Stimulated activated CD4-positive, alpha-beta T cell treated with anti-CD3 and anti-CD28 coated beads, Interleukin-12 subunit alpha, Interleukin-12 subunit beta, amount 100 ng/mL, for 24 hours (primary cell): ENCODE measurements at places on chromosomes 5 and 9.

DNA sequence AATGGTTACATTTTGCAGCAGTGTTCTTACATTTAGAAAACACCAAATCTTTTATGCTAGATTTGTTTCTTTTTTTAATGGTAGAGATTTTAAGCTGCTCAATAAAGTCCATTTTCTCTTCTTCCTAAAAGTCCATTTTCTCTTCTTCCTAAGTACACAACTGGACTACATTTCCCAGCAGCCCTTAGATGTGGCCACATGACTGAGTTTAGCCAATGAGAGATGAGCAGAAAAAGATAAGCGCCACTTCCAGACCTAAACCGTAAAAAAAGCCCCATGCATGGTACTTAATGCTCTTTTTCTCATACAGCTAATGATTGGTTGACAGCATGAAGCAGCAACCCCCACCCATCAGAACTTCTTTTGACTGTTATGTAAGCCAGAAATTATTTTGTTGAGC lies 206.7 kb downstream of the FAM114A2 start:
- DNase-seq: no peak

- no peak for DNase-seq
These were observed 172.2 kb upstream of the ANKRD55 start for GRCh38 chr5:56405116-56405908.

DNA sequence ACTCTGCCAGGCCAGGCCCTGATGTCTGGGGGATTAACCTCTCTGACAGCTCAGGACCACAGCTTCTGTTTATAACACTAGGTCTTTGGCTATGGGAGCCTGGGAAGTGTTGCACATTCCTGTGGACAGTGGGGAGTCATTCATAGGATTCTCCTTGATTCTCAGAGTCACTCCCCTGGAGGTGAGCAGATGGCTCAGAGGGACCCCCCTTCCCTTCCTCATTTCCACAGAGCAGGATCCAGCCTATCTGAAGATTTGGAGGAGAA lies 60.2 kb downstream of the NRG2 start:
- DNase-seq: no peak

- no peak for DNase-seq
These were observed 344.1 kb upstream of the RPS23 start for GRCh38 chr5:82622205-82622604.

DNA sequence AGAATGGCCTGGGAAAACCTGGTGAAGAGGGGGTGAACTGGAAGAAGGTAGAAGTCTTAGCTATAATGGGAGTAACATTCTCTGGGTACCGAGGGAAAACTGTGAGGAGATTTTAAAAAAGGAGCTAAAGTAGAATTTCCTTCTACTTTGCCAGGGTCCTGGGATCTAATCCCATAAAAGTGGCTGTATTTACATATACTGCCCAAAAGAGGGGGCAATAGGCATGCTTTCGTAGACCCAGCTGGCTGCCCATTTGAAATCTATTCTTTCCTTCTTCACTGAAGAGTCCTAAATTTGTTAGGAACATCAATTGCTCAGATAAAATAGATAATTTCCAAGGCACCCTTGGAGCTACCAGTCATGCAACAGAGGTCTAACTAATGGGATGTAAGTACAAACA lies 159.2 kb downstream of the CDC42SE2 start:
- DNase-seq: no peak

- no peak for DNase-seq
These were observed 100.4 kb upstream of the PAM start for GRCh38 chr5:102654559-102655349.

DNA sequence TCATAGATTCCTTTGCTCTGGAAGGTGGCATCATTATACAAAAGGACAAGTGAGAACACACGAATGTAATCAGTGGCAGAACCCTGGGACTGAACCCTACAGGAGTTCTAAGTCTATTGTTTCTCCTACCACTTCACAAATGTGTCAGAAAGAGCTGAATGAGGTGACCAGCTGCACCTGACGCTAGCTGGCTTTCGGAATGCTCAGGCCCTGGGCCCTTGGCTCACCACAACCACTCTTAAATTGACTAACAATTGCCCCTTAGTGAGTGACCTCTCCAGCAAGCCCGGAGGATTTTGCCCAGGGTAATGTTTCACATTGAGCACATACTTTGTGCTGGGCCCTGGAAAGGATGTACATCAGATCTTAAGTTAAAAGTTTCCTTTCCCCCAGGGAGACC lies 41.2 kb upstream of the ABCA1 start:
- DNase-seq: no peak

GRCh38 chr5:81068635-81069034 lies 108.5 kb downstream of the RASGRF2 start:
- no peak for DNase-seq

DNA sequence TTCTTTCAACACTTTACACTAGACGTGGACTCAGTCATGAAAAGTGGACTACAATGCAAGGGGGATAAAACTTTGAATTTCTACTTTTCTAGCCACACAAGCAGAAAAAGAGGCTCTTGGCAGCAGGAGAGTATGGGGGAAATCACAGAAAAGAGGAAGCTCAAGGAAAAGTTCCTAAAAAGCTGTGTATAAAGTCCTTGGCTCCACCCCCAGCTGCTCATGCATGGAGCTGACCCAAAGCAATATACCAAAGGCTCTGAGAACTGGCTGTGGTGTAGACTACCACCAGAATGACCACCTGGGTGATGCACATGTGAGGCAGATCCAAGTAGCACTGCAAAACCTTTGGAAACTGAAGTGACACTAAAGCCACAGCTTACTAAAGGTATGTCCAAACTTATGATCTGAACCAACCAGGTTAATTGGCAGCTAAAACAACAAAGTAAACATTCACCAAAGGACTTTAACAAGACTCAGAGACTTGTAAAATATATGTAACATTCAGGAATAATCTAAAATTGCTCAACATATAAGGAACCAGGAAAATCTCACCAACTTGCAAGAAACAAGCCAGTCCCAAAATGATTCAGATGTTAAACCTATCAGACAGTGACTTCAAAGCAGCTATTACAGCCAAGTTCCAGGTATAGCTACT lies 55.5 kb upstream of the RASGRF2 start:
- DNase-seq: no peak

GRCh38 chr9:109967651-109968642 lies 187.9 kb downstream of the PALM2AKAP2 start:
- no peak for DNase-seq

DNA sequence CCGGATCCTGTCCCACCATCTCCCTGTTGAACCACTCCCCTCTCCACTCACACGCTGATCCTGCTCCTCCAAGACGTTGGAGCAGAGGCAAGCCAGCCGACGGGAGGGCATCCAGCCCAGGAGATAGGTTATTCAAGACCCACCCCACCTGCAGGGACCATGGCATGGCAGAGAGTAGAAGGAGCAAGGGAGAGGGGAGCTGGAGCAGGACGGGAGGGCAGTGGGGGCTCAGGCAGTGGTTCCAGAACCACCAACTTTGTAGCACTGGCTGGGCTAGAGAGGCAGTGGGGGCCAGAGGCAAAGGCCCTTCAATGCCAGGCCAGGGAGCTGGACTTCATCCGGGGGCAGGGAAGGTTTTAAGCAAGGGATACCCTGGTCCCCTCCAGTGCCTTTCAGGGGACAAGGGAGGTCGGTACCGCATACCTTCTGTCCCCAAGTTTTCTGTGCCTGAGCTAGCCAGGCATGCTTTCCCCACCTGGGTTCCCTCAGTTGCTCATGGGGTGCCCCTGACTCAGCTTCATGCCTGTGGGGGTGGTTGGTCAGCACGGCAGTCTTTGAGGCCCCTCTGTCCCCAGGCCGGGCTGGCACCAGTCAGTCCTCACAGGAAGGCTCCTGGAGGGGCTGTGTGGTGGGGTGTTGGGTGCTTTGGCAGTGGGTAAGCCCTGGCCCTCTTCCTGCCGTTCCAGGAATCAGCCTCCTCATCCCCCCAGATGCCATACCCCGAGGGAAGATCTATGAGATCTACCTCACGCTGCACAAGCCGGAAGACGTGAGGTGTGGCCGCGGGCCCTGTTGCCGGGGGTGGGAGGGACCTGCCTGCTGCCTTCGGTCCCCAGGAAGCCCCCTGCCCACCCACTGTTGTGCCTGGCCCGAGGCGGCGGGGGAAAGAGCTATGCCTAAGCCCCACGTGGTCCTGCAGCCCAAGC lies 22.4 kb downstream of the HK3 start:
- no peak for DNase-seq

GRCh38 chr5:58752104-58752503 lies 169.2 kb downstream of the RAB3C start:
- DNase-seq: no peak

DNA sequence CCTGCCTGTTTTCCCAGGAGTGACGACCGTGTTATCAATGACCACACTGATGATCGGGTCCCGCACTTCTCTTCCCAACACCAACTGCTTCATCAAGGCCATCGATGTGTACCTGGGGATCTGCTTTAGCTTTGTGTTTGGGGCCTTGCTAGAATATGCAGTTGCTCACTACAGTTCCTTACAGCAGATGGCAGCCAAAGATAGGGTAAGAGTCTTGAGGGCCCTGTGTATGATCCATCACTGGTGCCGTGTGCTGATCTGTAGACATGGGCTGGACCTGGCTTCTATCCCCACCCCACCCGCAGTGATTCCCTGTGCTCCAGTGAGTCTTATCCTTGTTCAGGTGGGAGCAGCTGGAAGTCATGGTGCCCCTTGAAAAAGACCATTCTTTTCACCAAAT lies 26.0 kb downstream of the GABRP start:
- DNase-seq: no peak

DNA sequence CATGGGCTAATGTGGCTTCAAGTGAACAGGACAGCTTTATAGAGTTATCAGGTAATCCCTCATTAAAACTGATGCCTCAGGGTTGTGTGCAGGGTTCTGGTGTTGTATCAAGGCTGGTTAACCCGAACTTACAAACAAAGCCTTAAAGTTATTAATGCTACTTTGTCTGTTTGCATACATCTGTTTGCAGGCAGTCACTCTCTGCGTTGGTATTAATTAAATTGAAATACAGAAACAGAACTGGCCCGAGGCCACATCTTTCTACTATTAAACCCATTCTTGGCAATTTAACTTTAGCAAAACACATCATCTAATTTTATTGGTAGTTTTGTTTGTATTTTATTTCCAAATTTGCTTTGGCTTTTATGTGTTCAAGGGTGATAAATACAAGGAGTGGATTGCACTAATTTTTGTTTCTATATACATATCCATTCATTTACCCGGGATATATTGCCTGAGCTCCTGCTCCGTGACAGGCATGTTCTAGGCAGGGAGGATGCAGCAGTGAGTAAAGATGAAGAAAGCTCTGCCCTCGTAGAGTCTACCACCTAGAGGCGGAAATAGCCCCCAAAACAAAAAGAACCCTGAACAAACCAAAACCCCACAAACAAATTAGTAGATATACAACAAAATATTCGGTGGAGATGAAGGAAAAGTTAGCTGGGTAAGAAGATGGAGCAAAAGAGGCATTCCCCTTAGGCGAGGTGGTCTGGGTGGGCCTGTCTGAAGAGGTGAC lies 164.2 kb downstream of the MACROH2A1 start:
- no peak for DNase-seq

DNA sequence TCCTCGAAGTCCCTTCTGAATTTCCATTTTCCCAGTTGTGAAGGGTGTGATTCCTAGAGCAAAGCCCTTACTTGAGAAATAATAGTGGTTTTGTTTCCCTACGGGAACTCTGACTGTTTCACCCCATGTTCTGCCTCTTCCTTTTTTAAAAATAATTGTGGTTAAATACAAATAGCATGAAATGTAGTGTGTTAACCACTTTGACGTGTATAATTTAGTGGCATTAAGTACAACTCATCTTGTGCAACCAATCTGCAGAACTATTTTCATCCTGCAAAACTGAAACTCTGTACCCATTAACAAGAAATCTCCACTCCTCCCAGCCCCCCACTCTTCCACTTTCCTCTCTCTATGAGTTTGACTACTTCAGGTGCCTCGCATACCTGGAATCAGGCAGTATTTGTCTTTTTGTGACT lies 35.6 kb upstream of the HAND1 start:
- no peak for DNase-seq

DNA sequence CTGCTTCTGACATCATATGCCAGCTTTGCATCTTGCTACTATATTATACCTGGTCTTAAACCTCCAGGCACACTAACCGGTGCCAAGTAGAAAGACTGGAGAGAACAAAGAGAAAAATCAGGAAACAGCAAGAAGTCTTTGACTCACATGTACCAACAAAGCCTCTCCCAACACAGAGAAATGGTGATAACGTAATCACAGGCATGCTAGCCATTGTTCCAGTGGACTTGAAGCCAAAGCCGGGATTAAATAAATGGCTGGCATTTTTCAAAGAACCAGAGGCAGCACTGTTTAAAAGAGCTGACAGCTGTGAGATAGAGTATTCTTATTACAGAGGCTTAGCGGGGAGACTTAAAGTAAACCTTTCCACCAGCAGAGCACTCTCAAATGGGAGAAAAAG lies 148.4 kb upstream of the NFIL3 start:
- DNase-seq: no peak

DNA sequence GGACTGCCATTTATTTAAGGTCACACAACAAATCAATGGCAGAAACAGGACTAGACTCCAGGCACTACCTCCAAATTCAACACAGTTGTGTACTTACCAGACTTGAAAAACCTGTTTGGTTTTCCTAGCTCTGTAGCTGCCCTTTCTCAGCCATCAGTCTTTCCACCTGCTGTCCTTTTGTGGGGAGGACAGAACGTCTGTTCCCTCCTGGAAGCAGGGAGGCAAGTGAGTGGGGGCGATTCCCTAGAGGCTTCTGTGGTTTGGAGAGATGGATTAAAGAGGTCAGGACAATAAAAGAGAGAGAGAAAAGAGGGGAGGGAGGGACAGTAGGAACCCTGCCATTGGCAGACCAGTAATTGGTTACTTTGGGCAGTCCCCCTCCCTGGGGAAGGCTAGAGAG lies 14.7 kb downstream of the ASTN2 start:
- no peak for DNase-seq

DNA sequence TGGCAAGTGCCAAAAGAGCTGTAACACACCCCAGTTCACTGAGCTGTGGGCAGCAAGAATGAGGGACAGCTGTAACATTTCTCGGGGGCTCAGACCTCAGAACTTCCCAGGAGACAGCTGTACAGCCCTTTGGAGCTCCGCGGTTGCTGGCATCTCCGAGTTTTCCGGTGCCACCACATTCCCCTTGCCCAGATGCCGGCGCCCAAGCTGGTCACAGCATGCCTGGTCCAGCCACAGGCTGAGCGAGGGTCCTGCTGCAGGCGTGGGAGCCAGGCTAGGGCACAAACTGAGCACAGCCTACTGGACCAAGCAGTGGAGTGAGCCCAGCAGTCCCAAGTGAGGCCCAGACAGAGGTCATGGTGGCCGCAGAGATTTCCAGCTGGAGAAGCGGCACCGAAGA lies 797.7 kb upstream of the EDIL3 start:
- DNase-seq: no peak

DNA sequence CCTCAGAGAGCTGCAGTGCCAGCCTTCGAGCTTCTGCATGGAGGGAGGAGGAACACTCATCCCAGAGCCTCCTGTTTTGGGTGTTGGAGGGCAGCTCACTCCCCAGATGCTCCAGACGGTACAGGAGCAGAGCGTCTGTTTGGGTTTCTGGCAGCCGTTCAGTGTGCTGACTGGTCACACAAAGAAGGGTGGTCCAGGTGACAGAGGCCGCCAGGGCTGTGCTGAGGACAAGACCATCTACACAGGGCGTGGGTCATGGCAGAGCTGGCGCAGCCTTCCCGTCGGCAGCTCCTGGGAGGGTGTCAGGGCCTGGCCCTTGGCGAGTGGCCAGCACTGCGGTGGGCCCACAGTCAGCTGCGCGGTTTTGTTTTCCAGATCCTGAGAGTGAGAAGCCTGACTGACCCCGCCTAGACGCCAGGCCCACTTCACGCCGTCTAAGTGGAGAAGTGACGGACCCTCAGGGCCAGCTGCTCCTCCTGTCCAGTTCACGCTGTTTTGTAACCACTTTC lies 131.4 kb upstream of the FAM120A start:
- DNase-seq: no peak

- DNase-seq: no peak
These were observed 318.8 kb downstream of the PIK3R1 start for GRCh38 chr5:68534131-68534940.

- DNase-seq: no peak
These were observed 247.7 kb upstream of the DMRT1 start for GRCh38 chr9:593809-594208.
